ENCODE measurements at places on chromosomes 7 and 10. TPM values are rescaled to one million over a fixed set of nuclear protein-coding genes. Genes with fewer than 3 reads are reported as not detected.

DNA sequence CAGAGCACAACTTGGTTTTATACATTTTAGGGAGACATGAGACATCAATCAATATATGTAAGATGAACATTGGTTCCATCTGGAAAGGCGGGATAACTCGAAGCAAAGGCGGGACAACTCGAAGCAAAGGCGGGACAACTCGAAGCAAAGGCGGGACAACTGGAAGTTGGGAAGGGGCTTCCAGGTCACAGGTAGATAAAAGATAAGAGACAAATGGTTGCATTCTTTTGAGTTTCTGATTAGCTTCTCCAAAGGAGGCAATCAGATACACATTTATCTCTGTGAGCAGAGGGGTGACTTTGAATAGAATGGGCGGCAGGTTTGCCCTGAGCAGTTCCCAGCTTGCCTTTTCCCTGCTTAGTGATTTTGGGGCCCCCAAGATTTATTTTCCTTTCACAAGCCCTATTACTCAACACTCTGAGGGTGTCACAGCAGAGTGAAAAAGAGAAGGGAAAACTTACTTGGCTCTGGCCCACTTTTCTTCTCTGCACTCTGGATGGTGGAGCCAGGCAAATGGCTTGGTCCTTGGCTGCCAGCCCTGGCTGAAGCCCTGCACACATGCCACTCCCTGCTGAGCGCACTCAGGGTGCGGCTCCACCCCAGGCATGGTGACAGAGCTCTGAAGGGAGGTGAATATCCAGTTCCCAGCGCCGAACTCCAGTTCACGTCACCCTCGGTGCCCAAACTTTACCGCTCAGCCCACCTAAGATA, 46.7 kb downstream of the PARD3 start:
- peak; percentile 90 for DNase-seq

- DNase-seq: peak; percentile 82
Observed at GRCh38 chr10:3783682-3784432, 1.2 kb downstream of the KLF6 start.

- DNase-seq: no peak
Observed at GRCh38 chr10:106255111-106255678, 909.3 kb downstream of the SORCS1 start.

- DNase-seq: no peak
Observed at GRCh38 chr7:44891791-44892190, 6.5 kb upstream of the PURB start.

DNA sequence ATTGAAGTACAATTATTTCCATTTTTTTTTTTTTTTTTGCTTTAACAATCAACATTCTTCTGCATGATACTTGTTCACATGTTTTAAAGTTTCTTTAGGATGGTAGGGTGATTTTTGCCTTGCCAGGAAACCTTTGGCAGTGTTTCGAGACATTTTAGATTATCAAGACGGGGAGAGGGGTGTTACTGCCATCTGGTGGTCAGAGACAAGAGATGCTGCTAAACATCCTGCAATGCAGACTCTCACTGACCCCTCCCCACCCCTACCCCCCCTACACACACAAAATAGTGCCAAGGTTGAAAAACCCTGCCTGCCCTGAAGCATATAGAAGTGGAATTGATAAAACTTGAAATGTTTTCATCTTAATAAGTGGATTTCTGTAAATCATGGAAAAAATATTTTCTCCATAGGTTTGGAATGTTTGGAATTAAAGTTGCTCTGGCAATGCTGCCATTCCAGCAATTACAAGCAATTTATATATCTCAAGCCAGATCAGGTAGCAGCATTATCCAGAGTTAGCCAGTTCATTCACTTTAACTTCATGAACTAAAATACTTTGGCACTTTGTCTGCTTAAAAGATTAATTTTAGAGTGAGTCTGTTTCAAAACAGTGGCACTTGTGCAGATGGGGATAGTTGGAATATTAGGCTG, 62.1 kb downstream of the SDHAF3 start:
- DNase-seq: no peak

DNA sequence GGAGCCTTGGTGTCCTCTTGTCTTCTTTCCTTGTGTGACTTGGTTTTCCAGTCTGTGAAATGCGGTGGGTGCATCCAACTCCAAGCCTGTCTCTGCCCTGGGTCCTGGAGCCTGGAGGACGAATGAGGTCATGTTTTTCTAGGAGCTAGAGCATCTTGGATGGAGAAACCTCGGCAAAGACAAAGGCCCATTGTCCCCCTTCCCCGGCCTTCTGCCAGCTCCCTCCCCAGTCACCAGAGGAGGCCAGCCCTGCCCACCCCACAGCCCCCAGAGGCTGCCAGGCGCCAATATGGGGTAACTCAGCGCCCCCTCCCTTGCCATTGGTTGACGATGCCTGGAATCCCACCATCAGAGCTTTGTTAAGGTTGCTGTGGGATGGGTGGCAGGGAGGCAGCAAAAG, 40.4 kb downstream of the KCTD7 start:
- peak; percentile 59 for DNase-seq

DNA sequence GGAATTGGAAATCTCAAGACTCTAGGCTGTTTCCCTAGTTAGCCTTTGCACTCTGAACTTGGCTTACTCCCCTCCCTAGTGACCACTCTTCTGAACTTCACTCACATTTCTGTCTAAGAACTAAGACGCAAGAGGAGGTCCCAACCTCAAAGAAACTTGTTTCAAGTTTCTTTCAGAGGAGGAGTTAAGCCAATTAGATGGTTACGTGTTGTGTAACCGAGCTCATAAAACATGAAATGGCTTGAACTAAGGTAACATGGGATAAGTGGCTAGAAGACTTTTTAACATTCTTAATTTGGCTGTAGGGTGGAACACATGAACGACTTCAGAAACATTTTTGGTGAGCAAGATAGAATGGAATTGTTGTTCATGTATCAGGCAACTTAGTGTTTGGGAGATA, 39.5 kb upstream of the SEC61G start:
- no peak for DNase-seq

DNA sequence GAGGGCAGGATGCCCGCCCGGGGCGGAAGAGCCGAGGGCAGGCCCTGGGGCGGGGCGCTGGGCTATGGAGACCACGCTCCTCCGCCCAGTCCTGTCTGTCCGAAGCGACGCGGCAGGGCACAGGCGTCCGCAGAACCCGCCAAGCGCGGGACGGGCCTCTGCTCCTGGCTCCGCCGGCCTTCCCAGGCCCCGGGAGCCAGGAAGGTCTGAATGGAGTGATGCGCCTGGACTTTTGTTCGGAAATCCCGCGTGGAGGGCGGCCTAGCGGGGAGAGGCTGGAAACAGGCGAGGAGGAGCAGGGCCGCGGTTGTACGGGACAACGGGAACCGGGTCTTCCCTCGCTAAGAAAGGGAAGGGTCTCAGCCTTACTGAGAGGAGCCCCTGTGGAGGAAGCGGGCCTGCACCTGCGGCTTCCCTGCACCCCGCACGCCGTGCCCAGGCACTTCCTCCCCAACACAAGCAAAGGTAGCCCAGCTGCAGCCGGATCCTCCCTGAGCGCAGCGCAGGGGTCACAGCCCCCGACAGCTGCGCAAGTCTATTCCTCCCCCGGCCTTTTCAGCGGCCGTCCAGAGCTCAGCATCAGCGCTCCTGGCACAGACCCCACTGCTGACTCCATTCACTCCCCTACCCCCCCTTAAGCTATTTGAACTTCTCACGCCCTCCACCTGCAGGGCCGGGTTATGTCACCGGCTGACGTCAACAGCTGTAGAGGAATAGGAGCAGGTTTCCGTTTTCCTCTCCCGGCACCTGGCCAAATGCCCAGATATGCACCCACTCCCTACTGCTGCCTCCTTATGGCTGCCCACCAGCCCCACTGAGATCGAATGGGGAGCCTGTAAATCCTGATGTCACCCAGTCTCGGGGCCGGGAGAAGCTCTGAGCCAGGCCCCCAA, 143.2 kb upstream of the RET start:
- peak; percentile 43 for DNase-seq

- DNase-seq: no peak
Observed at GRCh38 chr10:89337484-89337883, 9.7 kb downstream of the IFIT3 start.

DNA sequence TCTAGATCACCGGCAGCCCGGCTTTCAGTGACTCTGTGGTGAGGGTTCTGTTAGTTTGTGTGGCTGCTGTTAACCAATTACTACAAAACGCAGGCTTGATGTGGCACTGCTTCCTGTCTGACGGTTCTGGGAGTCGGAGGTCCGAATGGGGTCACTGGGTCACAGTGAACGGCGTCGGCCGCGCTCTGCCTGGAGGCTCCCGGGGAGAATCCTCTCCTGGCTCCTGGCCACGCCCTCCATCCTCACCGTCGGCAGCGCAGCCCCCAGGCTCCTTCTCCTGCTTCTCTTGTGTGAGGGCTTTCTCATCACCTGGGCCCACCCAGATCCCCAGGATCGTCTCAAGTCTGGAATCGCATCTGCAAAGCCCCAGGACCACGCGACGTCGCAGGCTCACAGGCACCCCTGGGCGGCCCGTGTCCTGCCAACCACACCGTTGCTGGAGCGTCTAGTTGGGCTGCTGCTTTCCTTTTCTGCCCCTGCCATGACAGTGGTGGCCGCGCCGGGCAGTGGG, 31.8 kb upstream of the NKX6-2 start:
- no peak for DNase-seq

- DNase-seq: no peak
Observed at GRCh38 chr10:131574707-131575430, 263.3 kb upstream of the TCERG1L start.

DNA sequence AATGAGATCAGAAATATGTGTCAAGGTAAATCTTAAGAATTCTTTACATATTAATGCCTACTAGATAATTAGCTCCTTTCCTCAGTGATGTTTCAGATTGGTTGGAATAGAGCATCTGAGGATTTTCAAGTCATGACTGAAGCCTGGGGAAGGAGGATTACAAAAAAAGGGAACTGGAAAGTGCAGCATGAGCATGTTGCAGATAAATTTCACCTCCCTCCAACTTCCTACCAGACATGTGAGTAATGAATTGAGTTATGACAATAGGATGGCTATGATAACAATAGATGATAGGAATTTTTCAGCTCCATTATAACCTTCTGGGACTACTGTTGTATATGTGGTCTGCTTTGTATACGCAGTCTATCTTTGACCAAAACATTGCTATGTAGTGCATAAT, 104.2 kb upstream of the RAB18 start:
- DNase-seq: no peak

GRCh38 chr7:149799397-149800168, 26.2 kb upstream of the ZNF467 start:
- peak; percentile 57 for DNase-seq

DNA sequence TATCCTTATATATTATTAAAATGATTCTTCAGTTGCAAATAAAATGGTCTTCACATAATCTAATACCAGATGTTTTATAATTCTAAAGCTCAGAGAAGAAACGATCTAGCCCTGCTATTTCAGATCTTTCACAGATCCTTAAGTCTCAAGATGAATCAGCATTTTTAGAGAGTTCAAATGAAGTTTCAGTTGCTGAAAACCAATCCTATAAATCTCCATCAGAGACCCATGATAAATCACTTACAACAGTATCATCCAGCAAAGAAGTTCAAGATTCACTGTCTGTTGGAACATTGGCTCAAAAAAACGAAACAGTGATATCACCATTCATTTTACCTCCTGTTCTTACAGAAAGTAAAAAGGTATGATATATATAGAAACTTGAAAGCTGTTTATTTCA, 137.0 kb downstream of the CCDC7 start:
- DNase-seq: no peak

- no peak for DNase-seq
Observed at GRCh38 chr7:154484406-154484805, 432.2 kb downstream of the DPP6 start.

DNA sequence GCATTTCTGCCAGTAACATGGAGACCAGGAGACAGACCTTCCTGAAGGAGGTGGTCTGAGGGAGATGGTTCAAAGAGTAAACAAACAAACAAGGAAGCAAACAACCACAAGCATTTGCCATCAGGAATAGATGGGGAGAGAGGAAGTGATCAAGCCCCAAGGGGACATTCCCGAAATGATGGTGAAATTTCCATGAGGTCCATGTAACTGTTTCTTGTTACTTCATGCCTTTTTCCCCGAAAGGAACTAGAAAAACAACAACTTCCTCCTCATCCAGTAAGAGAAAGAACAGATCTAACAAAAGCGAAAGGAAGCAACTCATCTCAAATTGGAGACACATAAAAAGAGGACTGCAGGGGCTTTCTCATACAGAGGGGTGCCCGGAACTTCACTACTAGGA, 152.5 kb upstream of the ZNF32 start:
- DNase-seq: no peak

- DNase-seq: no peak
Observed at GRCh38 chr7:20050241-20050966, 166.8 kb downstream of the MACC1 start.

DNA sequence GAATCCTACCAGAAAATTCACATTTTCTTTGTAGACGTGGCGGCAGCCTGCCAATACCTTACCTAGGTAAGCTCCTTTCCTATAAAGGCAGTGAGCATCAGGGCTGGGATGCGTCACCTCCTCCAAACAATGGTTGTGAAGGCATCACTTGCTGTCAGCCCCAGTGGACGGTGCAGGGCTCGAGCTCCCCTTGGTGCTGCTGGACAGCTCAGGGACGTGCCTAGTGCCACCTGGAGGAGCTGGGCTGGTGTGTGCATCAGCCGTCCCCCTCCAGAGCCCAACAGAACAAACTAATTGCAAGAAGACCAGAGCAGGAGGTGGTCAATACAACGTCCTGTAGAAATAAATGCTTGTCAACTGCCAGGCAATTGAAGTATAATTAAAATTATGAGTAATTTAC, 517.5 kb upstream of the FOXK1 start:
- DNase-seq: peak; percentile 10

DNA sequence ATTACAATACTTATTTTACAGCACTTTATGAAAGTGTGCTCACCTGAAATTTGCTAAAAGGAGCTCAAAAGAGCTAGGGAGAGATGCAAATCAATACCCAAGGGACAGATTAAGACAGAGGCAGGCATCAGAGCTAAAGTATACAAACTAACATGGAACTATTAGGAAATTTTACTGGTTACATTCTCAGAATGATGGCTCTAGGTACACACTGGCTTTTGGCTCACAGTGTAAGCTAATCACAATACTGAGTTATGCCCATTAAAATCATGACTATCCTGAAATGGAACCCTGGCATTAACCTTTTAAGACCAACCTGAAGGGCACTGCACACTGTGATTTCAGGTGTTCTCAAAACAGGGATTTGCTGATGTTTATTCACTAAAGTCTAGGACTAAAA, 98.1 kb downstream of the NT5C2 start:
- DNase-seq: no peak

- no peak for DNase-seq
Observed at GRCh38 chr7:2520131-2520760, 672 bp downstream of the LFNG start.

CPXM2 gene
- total RNA-seq: 4.1 TPM

LOXL4 gene
- total RNA-seq: 0.47 TPM

TMEM184A gene
- 0.22 TPM for total RNA-seq

JCAD gene
- total RNA-seq: 30.4 TPM

LDB3 gene
- total RNA-seq: 1,459 TPM

OR9A2 gene
- total RNA-seq: not detected

ANKRD7 gene
- 0.59 TPM for total RNA-seq

OPN4 gene
- 0.25 TPM for total RNA-seq

SKIDA1 gene
- total RNA-seq: 3.6 TPM

Data from left ventricle myocardium superior (tissue), 1 donor.